PC-9 (cell line): ENCODE measurements at places on chromosomes 11 and 22. TPM values are rescaled to one million over a fixed set of nuclear protein-coding genes. Genes with fewer than 3 reads are reported as not detected.

- H3K27ac ChIP-seq = no peak overlapping the region
- H3K36me3 ChIP-seq = no peaks in the 10 kb centered on the region
- H3K4me1 ChIP-seq = no peaks in the 10 kb centered on the region
- peaks cover 4% of the 10 kb centered on the region for H3K27me3 ChIP-seq
- no peak for DNase-seq
These were observed 10.4 kb downstream of the GNAZ start for GRCh38 chr22:23080613-23081290.

Gene RCOR2
- 3.4 and 5.2 TPM in 2 replicates for total RNA-seq

- no peaks in the 10 kb centered on the region for H3K27me3 ChIP-seq
- no peak for DNase-seq
- H3K4me1 ChIP-seq = no peaks in the 10 kb centered on the region
- no peak overlapping the region for H3K27ac ChIP-seq
- H3K4me3 ChIP-seq = no peak overlapping the region
These were observed 399.1 kb downstream of the SOX6 start for GRCh38 chr11:15957234-15957633.

- no peak overlapping the region for H3K4me3 ChIP-seq
- no peaks in the 10 kb centered on the region for H3K27me3 ChIP-seq
- peaks cover 70% of the 10 kb centered on the region for H3K36me3 ChIP-seq
- H3K4me1 ChIP-seq = peaks cover 53% of the 10 kb centered on the region
These were observed 5.0 kb downstream of the RPL3 start for GRCh38 chr22:39314251-39314971.

GRCh38 chr11:67491276-67492068 is 8.6 kb downstream of the AIP start:
- H3K27ac ChIP-seq = no peak overlapping the region
- H3K36me3 ChIP-seq = no peaks in the 10 kb centered on the region
- DNase-seq = no peak

Gene P4HA3
- 0.22 and 0.60 TPM in 2 replicates for total RNA-seq

GRCh38 chr22:27004434-27004833 is 347.0 kb downstream of the MIAT start:
- H3K36me3 ChIP-seq = no peaks in the 10 kb centered on the region
- no peaks in the 10 kb centered on the region for H3K27me3 ChIP-seq
- H3K4me1 ChIP-seq = no peaks in the 10 kb centered on the region
- no peak for DNase-seq

DNA sequence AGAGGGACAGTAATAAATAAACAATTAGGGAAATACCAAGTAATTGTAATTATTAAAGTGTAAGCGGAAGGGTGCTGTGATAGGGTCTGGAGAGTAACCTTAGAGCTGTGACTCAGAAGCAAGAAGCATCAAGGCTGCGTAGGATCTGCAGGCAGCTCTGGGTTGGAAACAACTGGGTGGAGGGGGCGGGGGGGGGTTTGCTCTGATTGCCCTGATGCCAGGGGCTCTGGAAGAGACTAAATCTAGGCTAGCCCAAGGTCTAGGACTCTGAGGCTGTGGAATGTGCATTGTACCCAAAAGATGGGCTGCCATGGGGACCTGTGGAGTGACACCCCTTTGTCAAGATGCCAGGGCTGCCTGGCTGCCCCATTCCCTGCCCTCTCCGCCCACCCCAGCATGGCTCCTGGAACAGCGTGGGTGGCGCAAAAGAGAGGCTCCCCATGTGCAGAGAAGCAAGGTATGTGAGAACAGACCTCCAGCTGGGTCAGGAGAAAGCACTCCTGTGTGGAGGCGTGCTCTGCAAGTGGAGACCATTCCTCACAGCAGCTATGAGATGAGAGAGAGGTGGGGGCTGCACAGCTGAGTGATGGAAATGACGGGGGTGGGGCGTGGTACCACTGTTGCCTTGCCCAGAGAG is 101.1 kb upstream of the CRYBB3 start:
- H3K4me3 ChIP-seq = no peak overlapping the region
- no peaks in the 10 kb centered on the region for H3K27me3 ChIP-seq
- no peak for DNase-seq

- no peaks in the 10 kb centered on the region for H3K36me3 ChIP-seq
- no peak overlapping the region for H3K27ac ChIP-seq
- H3K27me3 ChIP-seq = no peaks in the 10 kb centered on the region
- no peaks in the 10 kb centered on the region for H3K4me1 ChIP-seq
- no peak for DNase-seq
These were observed 12.6 kb downstream of the CCDC83 start for GRCh38 chr11:85867751-85868150.

- peak; percentile 6 for DNase-seq
- H3K36me3 ChIP-seq = no peaks in the 10 kb centered on the region
- no peak overlapping the region for H3K4me3 ChIP-seq
These were observed 74.7 kb downstream of the ADAMTS15 start for GRCh38 chr11:130523166-130523565.

GRCh38 chr11:129743112-129743815 is 72.4 kb upstream of the TMEM45B start:
- H3K27ac ChIP-seq = no peak overlapping the region
- H3K36me3 ChIP-seq = no peaks in the 10 kb centered on the region
- no peaks in the 10 kb centered on the region for H3K27me3 ChIP-seq
- H3K4me1 ChIP-seq = peaks cover 20% of the 10 kb centered on the region
- no peak overlapping the region for H3K4me3 ChIP-seq
- DNase-seq = no peak

- H3K4me3 ChIP-seq = no peak overlapping the region
- peaks cover 15% of the 10 kb centered on the region for H3K4me1 ChIP-seq
- H3K36me3 ChIP-seq = no peaks in the 10 kb centered on the region
- H3K27me3 ChIP-seq = no peaks in the 10 kb centered on the region
These were observed 19.0 kb upstream of the TXNRD2 start for GRCh38 chr22:19960491-19961200.

Gene SCO2
- 3.0 and 6.1 TPM in 2 replicates for total RNA-seq

Gene NAP1L4
- total RNA-seq = 73.3 and 86.7 TPM in 2 replicates

Gene H19
- 0.26 and 0.53 TPM in 2 replicates for total RNA-seq

- no peak overlapping the region for H3K27ac ChIP-seq
- no peaks in the 10 kb centered on the region for H3K4me1 ChIP-seq
- H3K36me3 ChIP-seq = no peaks in the 10 kb centered on the region
- peaks cover 14% of the 10 kb centered on the region for H3K27me3 ChIP-seq
- H3K4me3 ChIP-seq = no peak overlapping the region
These were observed 25.3 kb downstream of the C11orf71 start for GRCh38 chr11:114375052-114375451.

DNA sequence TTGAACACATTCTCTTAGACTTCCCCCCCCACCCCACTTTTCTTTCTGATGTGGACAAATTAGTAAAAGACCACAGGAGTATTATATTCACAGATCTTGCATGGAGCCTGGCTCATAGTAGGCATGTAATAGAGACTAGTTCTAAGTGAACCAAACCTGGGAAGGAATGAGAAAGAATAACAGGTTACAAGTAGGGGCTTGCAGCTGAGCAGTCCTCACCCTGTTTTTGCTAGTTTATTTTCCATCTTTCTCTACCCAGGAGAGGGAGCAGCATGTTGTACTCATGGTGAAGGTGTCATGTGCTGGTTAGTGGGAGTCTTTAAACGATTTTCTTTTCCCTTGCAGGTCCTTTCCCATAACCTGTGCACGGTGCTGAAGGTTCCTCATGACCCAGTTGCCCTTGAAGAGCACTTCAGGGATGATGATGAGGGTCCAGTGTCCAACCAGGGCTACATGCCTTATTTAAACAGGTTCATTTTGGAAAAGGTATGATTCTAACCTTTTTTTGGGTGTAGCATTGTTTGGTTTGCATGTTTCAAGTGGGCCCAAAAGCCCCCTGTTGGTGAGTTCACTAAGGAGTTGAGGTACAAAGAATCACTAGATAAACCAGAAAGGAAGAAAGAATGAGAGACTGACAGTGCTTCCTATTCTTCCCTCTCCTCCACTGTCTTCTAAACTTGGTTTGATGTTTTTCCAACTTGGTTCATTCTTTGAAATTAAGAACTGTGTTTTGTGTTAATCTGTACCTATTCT is 30.1 kb downstream of the SWAP70 start:
- no peak for DNase-seq
- H3K27ac ChIP-seq = no peak overlapping the region
- no peaks in the 10 kb centered on the region for H3K27me3 ChIP-seq
- no peaks in the 10 kb centered on the region for H3K36me3 ChIP-seq

Gene TMEM86A
- total RNA-seq = 1.4 and 2.1 TPM in 2 replicates

Gene CALCB
- not detected in 2 replicates for total RNA-seq

DNA sequence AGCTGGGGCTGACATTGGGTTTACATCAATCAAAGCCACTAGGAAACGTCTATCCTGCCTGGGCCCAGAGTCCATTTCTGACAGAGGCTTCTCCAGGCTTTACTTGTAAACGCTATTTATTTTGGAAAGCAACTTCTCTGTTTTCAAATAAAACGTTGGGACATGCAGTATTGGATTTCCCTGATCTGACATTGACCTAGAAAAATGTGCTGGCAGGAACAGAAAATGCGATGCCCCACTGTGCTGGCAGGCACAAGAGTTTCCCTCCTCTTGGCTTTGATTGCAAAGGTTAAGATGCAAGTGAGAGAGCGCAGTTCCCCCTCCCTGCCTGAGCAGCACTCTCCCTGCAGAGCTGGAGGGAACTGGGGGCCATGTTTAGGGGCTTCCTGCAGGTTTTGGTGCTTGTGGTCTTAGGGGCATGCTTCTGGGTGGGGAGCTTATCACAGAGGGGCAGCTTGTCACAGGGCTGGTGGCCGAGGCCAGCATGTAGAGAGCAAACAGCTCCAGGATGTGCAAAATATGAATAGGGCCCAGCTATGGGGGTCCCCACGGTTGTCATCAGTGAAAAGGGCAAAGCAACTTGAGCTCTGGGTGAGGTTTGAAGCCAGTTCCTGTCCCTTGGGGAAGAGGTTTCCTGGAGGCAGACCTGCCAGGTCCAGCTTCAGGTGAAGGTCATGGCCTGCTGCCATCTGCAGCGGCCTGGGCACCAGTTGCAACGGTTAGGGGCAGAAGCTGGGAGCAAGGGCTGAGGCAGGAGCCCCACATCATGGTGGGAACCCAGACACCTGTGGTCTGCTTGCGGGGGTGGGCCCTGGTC is 42.3 kb upstream of the DKK3 start:
- DNase-seq = no peak
- H3K4me1 ChIP-seq = peaks cover 17% of the 10 kb centered on the region
- no peak overlapping the region for H3K27ac ChIP-seq
- no peaks in the 10 kb centered on the region for H3K36me3 ChIP-seq

- no peak overlapping the region for H3K27ac ChIP-seq
- no peak for DNase-seq
- H3K4me1 ChIP-seq = peaks cover 6% of the 10 kb centered on the region
- no peak overlapping the region for H3K4me3 ChIP-seq
- no peaks in the 10 kb centered on the region for H3K36me3 ChIP-seq
These were observed 303.7 kb upstream of the PLET1 start for GRCh38 chr11:112564228-112564955.

DNA sequence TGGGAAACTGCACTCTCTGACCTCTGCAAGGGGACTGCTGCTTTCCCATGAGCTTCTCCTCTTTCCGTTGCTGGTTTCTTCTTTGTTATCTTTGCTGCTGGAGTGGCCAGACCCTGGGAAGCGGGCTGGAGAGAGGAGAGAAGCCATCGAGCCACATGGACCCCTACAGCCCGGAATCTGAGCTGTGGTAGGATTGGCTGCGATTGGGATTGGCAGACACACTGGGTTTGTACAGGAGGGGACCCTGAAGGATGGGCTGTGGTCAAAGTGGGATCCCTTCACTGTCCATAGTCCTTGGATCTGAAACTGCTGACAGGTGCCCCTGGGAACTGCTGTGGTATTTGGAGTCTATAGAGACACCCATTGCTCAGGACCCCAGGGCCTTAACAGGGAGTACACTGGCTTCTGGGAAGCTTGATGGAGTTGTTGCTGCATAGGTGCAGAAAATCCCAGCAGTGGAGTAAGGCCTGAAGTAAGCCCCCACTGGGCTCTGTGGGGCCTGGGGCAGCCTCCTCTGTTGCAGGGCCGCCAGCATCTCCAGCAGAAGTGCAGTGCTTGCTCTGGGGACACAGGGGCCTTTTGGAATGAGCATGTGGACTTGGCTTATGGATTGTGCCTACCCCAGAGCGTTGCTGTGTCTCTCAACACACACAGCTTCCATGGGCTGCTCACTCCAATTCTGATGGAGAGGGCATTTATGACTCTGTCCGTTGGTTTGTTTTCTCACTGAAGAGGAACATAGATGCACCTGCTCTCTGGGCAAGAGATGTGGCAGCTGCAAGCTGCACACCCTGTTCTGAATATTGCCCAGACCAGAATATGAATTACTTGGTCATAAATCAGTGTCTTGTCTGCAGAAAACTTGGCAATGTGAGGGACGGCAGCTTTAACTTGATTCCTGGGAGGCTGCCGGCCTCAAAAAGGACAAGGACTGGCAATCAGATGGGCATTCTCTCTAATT is 32.0 kb downstream of the BCR start:
- no peaks in the 10 kb centered on the region for H3K36me3 ChIP-seq
- no peak overlapping the region for H3K27ac ChIP-seq
- H3K4me3 ChIP-seq = no peak overlapping the region
- no peak for DNase-seq

- H3K27ac ChIP-seq = no peak overlapping the region
- no peaks in the 10 kb centered on the region for H3K4me1 ChIP-seq
- H3K36me3 ChIP-seq = no peaks in the 10 kb centered on the region
- no peak for DNase-seq
- H3K27me3 ChIP-seq = no peaks in the 10 kb centered on the region
- no peak overlapping the region for H3K4me3 ChIP-seq
These were observed 24.9 kb downstream of the CLTCL1 start for GRCh38 chr22:19266547-19267086.
